ENCODE measurements at places on chromosomes 5 and 9.

GRCh38 chr5:148725675-148726074 lies 71.3 kb upstream of the HTR4 start:
- DNase-seq: no peak

GRCh38 chr9:134951461-134951860 lies 33.7 kb upstream of the FCN1 start:
- no peak for DNase-seq

GRCh38 chr9:16450578-16450977 lies 419.9 kb downstream of the BNC2 start:
- no peak for DNase-seq

DNA sequence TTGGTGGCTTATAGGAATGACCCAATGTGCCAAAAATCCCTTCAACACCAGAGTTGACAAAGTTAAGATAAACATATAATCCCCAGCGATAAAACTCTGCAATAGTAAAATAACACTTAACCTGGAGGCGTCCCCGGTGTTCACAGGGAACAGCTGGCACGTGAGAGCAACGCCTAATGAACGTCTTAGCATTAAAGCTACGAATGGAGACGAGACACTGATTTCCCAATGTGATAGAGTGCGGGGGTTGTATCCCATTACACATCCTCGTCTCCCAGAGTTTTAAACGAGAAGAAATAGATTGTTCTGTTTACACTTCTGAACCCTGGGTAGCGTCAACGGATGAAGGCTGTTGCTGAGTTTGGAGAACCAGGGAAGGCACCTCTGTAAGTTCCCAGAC lies 57.6 kb downstream of the PTCH1 start:
- DNase-seq: peak; percentile 42

Measured in hepatocyte (in vitro differentiated cells).